ENCODE measurements at places on chromosomes 7 and 10.
A peak's percentile ranks its signal among the peaks of the same experiment; 100 is the strongest.

DNA sequence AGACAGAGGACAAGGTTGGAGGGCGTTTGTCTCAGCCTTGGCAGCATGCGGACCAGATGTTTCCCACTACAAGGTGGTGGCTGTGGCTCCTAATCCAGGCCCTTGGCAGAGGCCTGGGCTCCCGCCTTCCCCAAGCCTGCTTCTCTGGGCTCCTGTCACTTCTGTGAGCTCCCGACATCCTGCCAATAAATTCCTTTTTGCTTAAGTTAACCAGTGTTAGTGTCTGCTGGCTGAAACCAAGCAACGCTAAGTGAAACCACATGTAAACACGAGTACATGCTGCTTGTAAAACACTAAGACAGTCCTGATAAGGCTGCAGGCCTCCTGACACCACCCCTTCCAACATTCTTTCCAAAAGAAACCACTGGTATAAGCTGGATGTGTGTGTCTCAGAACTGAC lies 263.6 kb upstream of the ZMIZ1 start:
- DNase-seq, result peak; percentile 88

- DNase-seq, result no peak
Observed at GRCh38 chr10:59888781-59889435, 17.4 kb downstream of the CCDC6 start.

- no peak for DNase-seq
Observed at GRCh38 chr7:6551016-6551511, at the start of gene GRID2IP. Gene GRID2IP (minus strand): TSS chr7:6551461. CDS start chr7:6551436, 25 bp downstream.

DNA sequence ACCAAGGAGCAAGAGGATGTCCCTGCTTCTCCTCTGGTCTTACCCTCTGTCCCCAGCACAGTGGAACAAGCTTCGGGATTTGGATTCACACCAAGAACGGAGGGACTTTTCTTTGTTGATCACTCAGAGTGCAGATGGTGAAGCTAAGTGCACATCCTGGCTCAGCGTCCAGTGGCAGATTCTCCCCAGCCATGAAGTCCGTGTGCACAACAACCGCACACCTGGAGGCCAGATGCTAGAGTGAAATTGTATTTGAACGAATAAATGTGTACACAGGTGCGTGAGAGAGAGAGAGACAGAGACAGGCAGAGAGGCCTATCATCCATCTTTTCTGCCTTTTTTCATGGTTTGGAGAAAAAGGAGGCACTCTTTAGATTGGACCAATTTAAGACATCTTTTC lies 31.5 kb downstream of the ASB13 start:
- no peak for DNase-seq

DNA sequence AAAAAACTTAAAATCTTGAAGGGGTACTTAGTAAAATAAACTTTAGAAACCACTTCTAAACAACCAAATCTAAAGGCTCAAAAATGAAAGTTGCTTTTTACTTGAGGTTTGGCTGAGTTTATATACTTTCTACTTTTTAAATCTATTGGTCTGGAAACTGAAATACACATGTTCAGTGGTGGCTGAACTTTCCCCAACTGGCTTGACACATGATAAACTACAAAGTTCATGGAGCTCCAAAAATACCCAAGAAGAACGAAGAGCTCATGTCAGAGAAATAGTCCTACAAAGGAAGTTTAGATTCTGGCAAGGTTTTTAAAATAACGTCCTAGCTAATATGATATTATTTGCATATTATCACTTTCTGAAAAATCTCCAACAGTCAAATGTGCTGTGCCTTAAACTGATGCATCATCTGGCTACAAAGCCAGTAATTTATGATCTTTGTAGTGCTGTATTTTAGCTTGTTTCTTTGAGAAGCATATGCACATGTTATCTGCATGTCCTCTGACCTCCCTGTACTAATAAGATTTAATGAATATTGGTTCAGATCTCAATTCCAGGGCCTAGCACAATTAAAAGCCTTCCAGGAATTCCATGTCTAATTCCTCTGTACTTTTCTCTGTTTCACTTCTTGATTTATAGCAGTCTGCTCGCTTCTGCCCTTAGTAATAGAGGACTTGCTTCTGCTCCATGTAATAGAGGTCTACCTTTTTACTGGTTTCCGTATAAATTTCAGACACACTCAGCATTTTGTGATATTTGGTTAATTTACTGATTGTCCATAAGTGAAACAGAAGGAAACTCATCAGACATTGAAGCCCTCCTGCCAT lies 28.2 kb downstream of the SEMA3C start:
- DNase-seq, result no peak

DNA sequence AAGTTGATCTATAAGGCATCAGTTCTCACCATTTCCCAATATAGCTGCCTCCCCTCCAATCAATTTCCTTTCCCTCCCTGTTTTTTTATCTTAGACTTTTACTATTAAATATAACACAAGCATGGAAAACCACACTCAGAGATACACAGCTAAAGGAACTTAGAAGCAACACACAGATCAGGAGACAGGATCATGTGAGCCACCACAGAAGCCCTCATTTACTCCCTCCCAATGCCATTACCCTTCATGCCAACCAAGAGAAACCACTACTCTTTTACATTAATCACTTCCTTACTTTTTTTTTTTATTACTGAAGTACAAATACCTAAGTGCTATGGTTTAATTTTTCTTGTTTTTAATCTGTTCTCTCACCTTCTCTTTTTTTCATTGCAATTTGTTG lies 33.0 kb downstream of the COG5 start:
- no peak for DNase-seq

DNA sequence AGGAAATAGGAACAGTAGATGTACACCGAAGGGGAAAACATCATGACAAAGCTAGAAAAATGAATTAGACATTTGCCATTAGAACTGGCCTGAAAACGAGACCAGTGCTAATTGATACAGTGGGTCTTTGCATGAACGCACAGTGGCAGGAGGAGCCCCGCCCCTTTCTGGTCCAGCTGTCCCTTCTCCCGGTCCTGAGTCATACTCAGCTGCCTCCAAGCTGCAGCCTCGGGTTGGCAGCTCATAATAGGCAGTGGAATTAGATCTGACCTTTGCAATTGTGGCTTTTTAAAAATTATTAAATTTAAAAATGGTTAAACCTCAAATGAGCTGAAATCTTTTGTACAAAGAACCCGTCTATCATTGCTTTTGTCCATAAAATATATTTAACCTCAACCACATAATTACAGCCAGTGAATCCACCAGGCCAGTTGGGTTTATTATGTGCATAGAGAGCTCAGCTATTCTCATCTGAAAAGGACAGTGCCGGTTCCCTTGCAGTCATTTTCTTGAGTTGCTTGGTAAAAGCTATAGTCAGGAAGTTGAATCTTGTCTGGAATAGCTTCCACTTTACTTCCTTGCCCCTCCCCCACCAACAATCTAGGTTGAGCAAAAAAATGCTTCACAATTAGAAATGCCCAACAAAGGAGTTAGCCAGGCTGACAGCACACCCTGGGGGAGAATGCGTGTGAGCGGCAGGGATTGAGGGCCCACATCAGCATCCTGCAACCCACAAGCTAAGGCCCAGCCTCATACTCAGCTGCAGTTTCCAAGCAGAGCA lies 147.1 kb downstream of the BUB3 start:
- DNase-seq, result no peak

Data from hindlimb muscle (tissue), 1 donor.